ENCODE measurements at places on chromosomes 5 and 9.

- peak; percentile 50 for DNase-seq
These were observed 56.6 kb downstream of the RGS3 start for GRCh38 chr9:113520109-113520642.

DNA sequence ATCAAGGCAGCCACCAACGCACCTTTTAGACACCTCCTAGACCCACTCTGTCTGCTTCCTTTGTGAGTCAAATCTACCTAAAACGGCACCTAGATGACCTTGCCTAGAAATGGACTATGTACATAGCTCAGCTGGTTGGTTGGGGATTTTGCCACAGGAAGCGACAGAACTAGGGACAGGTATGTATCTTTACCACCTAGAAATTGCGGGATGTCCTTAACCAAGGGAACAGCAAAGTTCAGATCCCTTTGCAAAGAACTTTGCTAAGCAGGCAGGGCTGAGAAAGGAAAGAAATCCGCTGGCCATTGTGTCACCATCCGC is 2.0 kb upstream of the ENC1 start:
- no peak for DNase-seq

DNA sequence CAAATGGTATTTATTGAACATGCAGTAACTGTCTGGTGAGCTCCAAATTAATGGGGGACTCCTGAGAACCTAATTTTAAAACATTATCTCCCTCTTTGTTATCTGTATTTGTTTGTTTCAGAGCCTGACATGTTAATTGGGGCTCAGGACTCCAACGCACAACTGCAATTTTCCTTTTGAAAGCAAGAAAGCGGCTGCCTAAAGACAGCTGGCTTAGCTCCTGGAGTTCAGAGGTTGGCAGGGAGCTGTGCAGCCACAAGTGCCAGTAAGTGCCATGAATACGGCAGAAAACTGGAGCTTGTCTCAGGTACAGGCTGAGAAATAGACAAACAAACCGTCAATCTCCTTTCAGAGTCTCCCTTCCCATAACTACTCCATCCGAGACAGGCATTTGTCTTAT is 80.9 kb downstream of the PPP2R2B start:
- no peak for DNase-seq

DNA sequence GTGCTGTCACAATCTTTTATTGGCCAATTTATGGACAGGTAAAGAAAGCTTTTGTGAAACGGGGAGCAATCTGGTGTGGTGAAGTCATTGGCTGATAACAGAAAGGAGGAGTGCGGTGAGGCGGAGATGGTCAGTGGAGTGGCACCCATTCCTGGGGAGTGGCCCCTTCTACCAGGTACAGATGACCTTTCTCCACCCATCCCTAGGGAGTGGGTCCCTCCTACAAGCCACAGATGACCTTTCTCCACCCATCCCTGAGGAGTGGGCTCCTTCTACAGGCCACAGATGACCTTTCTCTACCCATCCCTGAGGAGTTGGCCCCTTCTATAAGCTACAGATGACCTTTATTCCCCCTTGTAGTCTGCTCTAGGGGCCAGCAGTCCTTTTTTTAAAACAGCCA is 267.6 kb upstream of the IRX2 start:
- no peak for DNase-seq

DNA sequence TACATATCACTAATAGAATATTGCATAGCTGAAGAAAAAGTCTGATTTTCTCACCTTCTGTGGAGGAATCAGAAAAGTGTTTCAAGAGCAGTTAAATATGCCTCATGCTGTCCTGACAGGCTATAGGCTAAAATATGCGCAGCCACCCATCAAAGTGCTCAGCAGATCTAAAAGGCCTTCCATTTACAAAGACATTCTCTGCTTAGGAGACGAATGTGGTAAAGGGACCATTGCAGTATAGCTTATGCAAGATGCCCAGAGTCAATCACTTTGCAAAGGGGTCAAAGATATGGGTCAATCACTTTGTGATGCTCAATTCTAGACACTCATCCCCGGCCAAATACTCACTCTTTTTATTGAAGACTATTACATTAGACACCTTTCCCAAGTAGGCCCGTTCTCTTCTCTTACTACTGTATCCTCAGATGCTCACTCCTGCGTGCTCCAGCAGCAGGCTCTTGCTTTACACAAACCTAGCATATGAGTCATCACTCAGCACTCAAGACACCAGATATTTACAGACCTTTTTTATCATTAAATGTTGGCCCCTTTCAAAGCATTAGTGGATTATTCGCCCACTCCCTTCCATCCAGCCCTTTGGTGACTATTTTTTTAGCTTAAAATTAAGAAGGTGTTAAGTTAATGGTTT is 568.2 kb upstream of the CDH18 start:
- no peak for DNase-seq

DNA sequence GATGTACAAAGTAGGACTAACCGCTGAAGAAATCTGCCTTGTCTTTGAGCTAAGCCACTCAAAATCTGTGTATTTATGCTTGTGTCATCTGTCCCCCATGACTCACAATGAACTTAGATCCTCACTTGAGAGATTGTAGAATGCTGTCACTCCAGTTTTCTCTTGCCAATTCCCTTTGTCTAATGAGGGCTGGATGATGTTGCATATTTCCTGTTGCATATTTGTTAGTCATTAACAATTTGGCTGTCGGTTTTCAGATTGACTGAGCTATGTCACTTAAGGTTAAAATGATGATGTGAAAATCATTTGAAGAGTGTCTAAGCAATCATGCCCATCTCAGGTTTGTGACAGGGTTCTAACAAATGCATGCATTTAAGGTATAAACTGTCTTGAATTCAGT is 481.7 kb downstream of the CDH10 start:
- DNase-seq, result no peak

DNA sequence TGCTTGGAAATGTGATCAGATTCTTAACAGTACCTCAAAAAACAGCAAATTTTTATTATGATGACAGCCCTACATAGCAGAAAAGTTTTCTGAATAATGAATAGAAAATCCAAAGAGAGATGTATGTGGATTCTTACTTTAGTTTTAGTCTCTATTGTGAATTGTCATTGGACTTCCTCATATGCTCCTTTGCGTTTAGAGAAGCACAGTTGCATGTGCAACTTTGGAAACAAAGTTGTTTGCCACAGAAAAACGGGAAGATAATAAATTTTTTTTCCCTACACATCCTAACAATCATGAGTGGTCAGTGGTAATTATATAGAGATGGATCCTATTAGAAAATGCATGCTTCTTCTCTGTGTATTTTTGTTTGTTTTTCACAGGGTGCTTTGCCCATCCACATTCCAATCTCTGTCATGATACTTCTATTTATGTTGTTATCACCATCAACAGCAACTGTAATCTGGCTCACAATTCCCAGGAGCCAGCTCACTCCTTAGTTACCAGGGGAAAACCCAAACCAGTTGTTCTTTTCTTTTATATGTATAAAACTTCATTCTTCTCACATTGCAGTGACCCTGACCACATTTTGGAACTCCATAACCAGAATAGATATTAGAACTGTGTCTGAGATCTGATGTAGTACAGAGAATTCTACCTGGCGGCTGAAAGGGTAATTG is 118.7 kb downstream of the NDUFS4 start:
- no peak for DNase-seq

All from H54 (cell line).